ENCODE measurements at places on chromosomes 2 and 18. TPM values are rescaled to one million over a fixed set of nuclear protein-coding genes. Genes with fewer than 3 reads are reported as not detected.

Gene ZNF521
- total RNA-seq = 9.2 TPM

Gene CRYBA2
- total RNA-seq = 0.14 TPM

Gene PRSS56
- total RNA-seq = 0.19 TPM

Gene GPR39
- 0.09 TPM for total RNA-seq

Gene FSHR
- not detected for total RNA-seq

Gene KIF5C
- total RNA-seq = 0.19 TPM

Gene MC4R
- 0.33 TPM for total RNA-seq

Gene RAB11FIP5
- total RNA-seq = 0.71 TPM

Gene PXDN
- 6.4 TPM for total RNA-seq

Gene TLX2
- 0.19 TPM for total RNA-seq

Gene FER1L5
- total RNA-seq = 0.05 TPM

Gene CERKL
- 0.52 TPM for total RNA-seq

Gene NLRC4
- 2.6 TPM for total RNA-seq

Gene KRTCAP3
- total RNA-seq = 1.6 TPM

- DNase-seq = no peak
- H3K36me3 ChIP-seq = no peaks in the 10 kb centered on the region
- H3K4me3 ChIP-seq = no peak overlapping the region
- no peaks in the 10 kb centered on the region for H3K4me1 ChIP-seq
- no peak overlapping the region for H3K27ac ChIP-seq
Measured at GRCh38 chr2:177031438-177032180, 181.0 kb upstream of the HNRNPA3 start.

DNA sequence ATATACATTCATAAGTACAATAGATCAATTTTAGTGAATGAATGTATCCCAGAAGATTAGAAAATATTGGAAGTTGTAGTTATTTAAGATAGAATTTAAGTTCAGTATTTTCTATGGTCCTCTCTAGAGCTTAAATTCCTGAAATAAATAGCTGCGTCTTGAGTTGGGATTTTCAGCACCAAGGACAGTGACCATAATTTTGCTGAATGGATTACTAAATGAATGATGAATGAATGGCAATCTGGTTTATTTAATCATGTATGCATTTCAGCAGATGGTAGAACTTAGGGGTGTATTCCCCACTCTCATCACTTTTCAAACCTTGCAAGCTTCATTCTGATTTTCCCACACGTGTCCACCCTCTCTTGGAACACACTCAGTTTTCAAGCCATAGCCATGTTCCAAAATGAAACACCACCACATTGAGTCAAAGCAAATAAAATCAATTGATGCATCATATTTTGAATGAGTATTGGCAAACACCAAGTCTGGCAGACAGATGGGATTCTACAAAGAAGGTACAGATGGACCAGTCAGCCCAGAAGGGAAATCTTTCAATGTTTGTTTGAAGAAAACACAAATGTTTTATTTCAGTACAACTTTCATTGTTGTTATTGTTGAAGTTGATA lies 362.2 kb upstream of the NXPH2 start:
- H3K4me3 ChIP-seq = no peak overlapping the region
- H3K36me3 ChIP-seq = no peaks in the 10 kb centered on the region
- no peaks in the 10 kb centered on the region for H3K27me3 ChIP-seq
- H3K27ac ChIP-seq = no peak overlapping the region

GRCh38 chr18:31356025-31356424 lies 20.6 kb upstream of the DSG4 start:
- H3K27me3 ChIP-seq = no peaks in the 10 kb centered on the region
- H3K4me3 ChIP-seq = no peak overlapping the region
- DNase-seq = no peak
- H3K27ac ChIP-seq = no peak overlapping the region
- no peaks in the 10 kb centered on the region for H3K36me3 ChIP-seq
- no peaks in the 10 kb centered on the region for H3K4me1 ChIP-seq

- no peaks in the 10 kb centered on the region for H3K4me1 ChIP-seq
- H3K36me3 ChIP-seq = no peaks in the 10 kb centered on the region
- H3K27ac ChIP-seq = no peak overlapping the region
- DNase-seq = no peak
Measured at GRCh38 chr2:160418398-160418765, 75.2 kb downstream of the RBMS1 start.

GRCh38 chr2:9703085-9703678 lies 72.4 kb upstream of the YWHAQ start:
- no peaks in the 10 kb centered on the region for H3K36me3 ChIP-seq
- H3K4me1 ChIP-seq = no peaks in the 10 kb centered on the region
- no peak for DNase-seq

GRCh38 chr2:142323206-142323605 lies 192.4 kb upstream of the LRP1B start:
- no peak overlapping the region for H3K4me3 ChIP-seq
- DNase-seq = no peak
- H3K27ac ChIP-seq = no peak overlapping the region
- no peaks in the 10 kb centered on the region for H3K27me3 ChIP-seq
- H3K36me3 ChIP-seq = no peaks in the 10 kb centered on the region

GRCh38 chr18:70709720-70710119 lies 420.9 kb downstream of the SOCS6 start:
- no peaks in the 10 kb centered on the region for H3K36me3 ChIP-seq
- no peak overlapping the region for H3K27ac ChIP-seq
- no peak overlapping the region for H3K4me3 ChIP-seq
- no peak for DNase-seq
- no peaks in the 10 kb centered on the region for H3K27me3 ChIP-seq

- peaks cover 2% of the 10 kb centered on the region for H3K4me1 ChIP-seq
- no peak overlapping the region for H3K27ac ChIP-seq
- DNase-seq = no peak
- no peaks in the 10 kb centered on the region for H3K27me3 ChIP-seq
Measured at GRCh38 chr2:9113916-9114315, 92.7 kb upstream of the ASAP2 start.

- H3K4me3 ChIP-seq = no peak overlapping the region
- DNase-seq = no peak
- H3K27ac ChIP-seq = no peak overlapping the region
- peaks cover 4% of the 10 kb centered on the region for H3K4me1 ChIP-seq
- no peaks in the 10 kb centered on the region for H3K27me3 ChIP-seq
Measured at GRCh38 chr18:38884050-38884449, 1318.5 kb upstream of the CELF4 start.

GRCh38 chr18:36536426-36536825 lies 238.9 kb downstream of the FHOD3 start:
- DNase-seq = peak; percentile 59
- H3K4me1 ChIP-seq = peaks cover 30% of the 10 kb centered on the region
- H3K36me3 ChIP-seq = no peaks in the 10 kb centered on the region

GRCh38 chr2:112081262-112081661 lies 26.2 kb downstream of the TMEM87B start:
- no peak overlapping the region for H3K4me3 ChIP-seq
- DNase-seq = no peak
- no peaks in the 10 kb centered on the region for H3K27me3 ChIP-seq
- H3K27ac ChIP-seq = no peak overlapping the region
- H3K4me1 ChIP-seq = no peaks in the 10 kb centered on the region

GRCh38 chr18:13500227-13500865 lies 226.0 kb downstream of the FAM210A start:
- peaks cover 65% of the 10 kb centered on the region for H3K36me3 ChIP-seq
- H3K27ac ChIP-seq = peak overlapping the region; percentile 81
- H3K4me1 ChIP-seq = peaks cover 35% of the 10 kb centered on the region
- H3K4me3 ChIP-seq = no peak overlapping the region

GRCh38 chr2:6683516-6683915 lies 182.2 kb downstream of the CMPK2 start:
- H3K4me1 ChIP-seq = no peaks in the 10 kb centered on the region
- H3K27me3 ChIP-seq = no peaks in the 10 kb centered on the region
- no peak overlapping the region for H3K27ac ChIP-seq
- no peak overlapping the region for H3K4me3 ChIP-seq
- no peaks in the 10 kb centered on the region for H3K36me3 ChIP-seq

- H3K27ac ChIP-seq = no peak overlapping the region
- H3K36me3 ChIP-seq = no peaks in the 10 kb centered on the region
- DNase-seq = no peak
- no peaks in the 10 kb centered on the region for H3K27me3 ChIP-seq
Measured at GRCh38 chr2:160005908-160006307, 56.5 kb downstream of the PLA2R1 start.

DNA sequence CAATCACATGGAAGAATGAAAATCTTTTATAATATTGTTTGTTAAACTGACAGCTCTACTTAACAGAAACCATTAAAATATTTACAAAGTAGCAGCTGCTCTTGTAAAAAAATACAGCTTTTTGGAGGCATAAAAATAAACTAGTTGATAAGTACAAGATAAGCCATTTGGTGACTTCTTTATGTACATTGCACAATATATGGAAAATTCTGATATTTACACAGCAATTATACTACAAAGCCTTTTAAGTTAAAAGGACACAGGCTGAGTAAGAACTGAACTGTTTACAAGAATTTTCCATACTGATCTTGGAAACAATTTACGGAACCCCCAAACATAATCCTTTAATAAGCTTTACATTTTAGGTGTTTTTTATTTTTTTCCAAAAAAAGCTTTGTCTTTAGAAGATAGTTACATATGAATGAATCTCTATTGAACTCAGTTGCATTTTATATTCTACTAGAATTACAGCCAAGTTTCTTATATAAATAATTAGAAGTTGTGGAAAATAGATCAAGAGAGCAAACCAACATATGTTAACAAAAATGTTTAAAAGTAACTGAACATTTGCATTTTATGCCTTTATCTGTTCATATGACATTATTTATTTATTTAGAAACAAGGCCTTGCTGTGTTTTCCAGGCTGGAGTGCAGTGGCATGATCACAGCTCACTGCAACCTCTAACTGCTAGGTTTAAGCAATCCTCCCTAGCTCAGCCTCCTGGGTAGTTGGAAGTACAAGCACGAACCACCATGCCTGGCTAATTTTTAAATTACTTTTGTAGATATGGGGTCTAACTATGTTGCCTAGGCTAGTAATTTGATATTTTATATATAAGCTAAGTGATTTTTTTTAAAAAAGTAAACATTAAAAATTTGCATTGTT lies 142.5 kb downstream of the OTX1 start:
- no peak overlapping the region for H3K27ac ChIP-seq
- H3K4me3 ChIP-seq = no peak overlapping the region
- DNase-seq = no peak
- H3K4me1 ChIP-seq = no peaks in the 10 kb centered on the region

GRCh38 chr2:231007286-231008098 lies 11.6 kb downstream of the SPATA3 start:
- peaks cover 4% of the 10 kb centered on the region for H3K4me1 ChIP-seq
- DNase-seq = no peak
- no peaks in the 10 kb centered on the region for H3K27me3 ChIP-seq
- no peak overlapping the region for H3K4me3 ChIP-seq
- H3K27ac ChIP-seq = no peak overlapping the region
- H3K36me3 ChIP-seq = no peaks in the 10 kb centered on the region

- no peaks in the 10 kb centered on the region for H3K36me3 ChIP-seq
- H3K27me3 ChIP-seq = no peaks in the 10 kb centered on the region
- H3K4me3 ChIP-seq = no peak overlapping the region
- no peak overlapping the region for H3K27ac ChIP-seq
- DNase-seq = no peak
Measured at GRCh38 chr2:67633212-67633856, 236.2 kb downstream of the ETAA1 start.

GRCh38 chr2:2117923-2118322 lies 213.2 kb downstream of the MYT1L start:
- H3K27ac ChIP-seq = no peak overlapping the region
- H3K4me3 ChIP-seq = no peak overlapping the region
- H3K4me1 ChIP-seq = no peaks in the 10 kb centered on the region
- H3K36me3 ChIP-seq = no peaks in the 10 kb centered on the region
- no peak for DNase-seq
- peaks cover 8% of the 10 kb centered on the region for H3K27me3 ChIP-seq

- H3K27me3 ChIP-seq = no peaks in the 10 kb centered on the region
- H3K4me1 ChIP-seq = no peaks in the 10 kb centered on the region
- no peak overlapping the region for H3K4me3 ChIP-seq
- no peak for DNase-seq
Measured at GRCh38 chr18:58297198-58297597, 253.2 kb downstream of the NEDD4L start.

DNA sequence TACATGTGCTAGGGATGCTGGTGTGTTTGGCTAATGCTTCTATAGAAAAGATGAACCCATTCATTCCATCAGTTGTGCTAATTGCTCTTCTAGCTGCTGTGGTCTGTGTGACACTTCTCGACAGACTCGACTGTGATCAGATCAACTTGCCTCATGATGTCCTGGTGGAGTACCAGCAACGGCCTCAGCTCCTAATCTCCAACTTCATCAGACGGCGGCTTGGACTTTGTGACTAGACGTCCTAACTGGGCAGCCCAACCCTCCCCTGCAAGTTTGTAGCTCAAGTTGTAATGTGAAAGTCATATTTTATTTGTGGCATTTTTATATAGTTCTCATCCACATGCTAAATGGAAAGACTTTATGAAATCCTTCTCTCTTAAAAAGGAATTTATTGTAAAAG lies 33.0 kb downstream of the UPP2 start:
- H3K27ac ChIP-seq = no peak overlapping the region
- no peaks in the 10 kb centered on the region for H3K4me1 ChIP-seq
- no peaks in the 10 kb centered on the region for H3K27me3 ChIP-seq
- no peak overlapping the region for H3K4me3 ChIP-seq
- DNase-seq = no peak
- no peaks in the 10 kb centered on the region for H3K36me3 ChIP-seq

DNA sequence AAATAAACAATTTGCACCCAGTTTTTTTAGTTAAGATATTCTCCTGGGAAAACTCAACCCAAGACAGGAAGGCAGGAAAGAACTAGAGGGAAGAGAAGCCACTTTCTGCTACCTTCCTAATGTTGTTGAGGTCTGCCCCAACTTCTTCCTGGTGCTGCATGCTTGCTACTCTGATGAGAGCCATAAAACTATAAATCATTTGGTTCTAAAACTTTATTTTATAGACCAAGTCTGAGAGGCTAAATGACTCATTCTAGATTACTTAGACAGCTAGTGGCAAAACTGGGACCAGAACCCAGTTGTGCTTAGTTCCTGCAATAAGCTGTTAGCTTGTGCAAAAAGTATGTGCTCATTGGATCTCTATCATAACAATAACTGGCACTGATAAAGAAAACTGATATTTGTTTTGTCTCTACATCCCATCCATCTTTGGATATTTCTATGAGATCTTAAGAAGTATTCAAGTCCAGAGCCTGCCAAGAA lies 344.9 kb upstream of the SLC14A2 start:
- no peak for DNase-seq
- no peaks in the 10 kb centered on the region for H3K27me3 ChIP-seq
- H3K36me3 ChIP-seq = no peaks in the 10 kb centered on the region

- no peak overlapping the region for H3K4me3 ChIP-seq
- no peak for DNase-seq
- H3K4me1 ChIP-seq = no peaks in the 10 kb centered on the region
Measured at GRCh38 chr2:160254189-160254762, 54.2 kb upstream of the ITGB6 start.

DNA sequence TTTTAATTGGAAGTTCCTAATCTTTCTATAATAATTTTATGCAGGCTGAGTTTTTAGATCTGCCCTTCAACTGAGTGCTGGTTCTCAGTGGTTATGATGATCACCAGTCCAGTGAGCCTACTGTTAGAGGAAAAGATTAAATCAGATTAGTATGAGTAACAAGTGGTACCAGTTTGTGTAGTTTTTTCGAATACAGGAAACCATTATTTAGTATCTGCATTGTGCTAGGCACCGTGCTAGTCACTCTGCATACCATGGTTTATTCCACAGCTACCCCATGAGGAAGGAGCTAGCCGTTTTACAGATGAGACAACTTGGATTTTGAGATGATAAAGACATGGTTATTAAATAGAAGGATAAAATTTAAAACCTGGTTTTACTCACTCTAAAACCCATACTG lies 6.1 kb downstream of the PSMD1 start:
- H3K4me3 ChIP-seq = no peak overlapping the region
- H3K36me3 ChIP-seq = peaks cover 11% of the 10 kb centered on the region
- peaks cover 6% of the 10 kb centered on the region for H3K4me1 ChIP-seq
- no peak for DNase-seq
- no peak overlapping the region for H3K27ac ChIP-seq
